Naive thymus-derived CD8-positive, alpha-beta T cell (primary cell): ENCODE measurements at places on chromosomes 12 and 14.

GRCh38 chr12:29148911-29149690 lies at the start of gene FAR2:
TSS of gene FAR2 (plus strand) at chr12:29149278. CDS start at chr12:29270450, 121,172 bp downstream.
- no peak for DNase-seq

DNA sequence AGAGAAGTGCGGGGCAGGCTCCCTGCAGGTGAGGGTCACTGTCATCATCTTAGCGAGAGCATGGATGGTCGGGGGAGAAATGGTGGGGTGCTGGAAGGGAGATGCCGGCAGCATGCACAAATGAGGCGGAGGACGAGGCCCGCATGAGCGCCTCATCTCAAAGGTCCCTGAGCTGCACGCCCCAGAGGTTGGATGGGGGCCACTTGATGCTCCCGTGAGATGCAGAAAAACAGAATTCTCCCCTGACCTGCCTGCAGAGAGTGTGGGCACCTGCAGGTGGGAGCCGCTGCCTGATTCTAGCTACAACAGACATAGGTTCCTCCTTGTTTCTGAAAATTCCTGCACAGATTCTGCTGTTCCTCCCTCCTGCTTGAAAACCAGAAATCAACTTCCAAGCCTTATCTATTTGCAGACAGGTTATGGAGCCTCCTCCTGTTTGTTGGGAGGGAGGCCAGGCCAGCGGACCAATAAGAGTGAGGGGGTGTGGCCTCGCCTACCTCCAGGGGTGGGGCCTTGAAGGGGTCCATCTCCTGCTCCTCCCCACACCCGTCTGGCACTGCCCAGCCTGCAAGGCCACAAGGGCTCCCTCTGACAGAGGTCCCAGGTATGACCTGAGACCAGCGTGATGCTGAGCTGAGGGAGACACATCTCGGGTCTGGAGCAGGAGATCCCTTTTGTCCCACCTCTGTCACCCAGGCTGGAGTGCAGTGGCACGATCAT lies 67.2 kb downstream of the KDM2B start:
- no peak for DNase-seq

DNA sequence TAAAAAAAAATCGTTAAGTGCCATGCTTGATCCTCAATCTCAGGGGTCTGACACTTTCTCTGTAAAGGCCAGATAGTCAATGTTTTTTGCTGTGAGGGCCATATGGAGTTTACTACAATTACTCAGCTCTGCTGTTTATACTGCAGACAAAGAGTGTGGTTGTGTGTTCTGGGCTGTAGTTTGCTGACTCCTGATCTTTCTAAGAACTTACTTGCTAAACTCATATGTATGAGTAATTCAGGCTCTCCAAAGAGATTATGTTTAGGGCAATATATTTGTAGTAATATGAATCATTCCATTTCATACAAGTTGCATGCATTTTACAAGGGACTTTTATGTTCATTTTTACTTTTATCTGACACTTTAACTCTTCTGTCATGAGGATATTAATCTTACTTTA lies 188.2 kb downstream of the TMTC2 start:
- DNase-seq: no peak

DNA sequence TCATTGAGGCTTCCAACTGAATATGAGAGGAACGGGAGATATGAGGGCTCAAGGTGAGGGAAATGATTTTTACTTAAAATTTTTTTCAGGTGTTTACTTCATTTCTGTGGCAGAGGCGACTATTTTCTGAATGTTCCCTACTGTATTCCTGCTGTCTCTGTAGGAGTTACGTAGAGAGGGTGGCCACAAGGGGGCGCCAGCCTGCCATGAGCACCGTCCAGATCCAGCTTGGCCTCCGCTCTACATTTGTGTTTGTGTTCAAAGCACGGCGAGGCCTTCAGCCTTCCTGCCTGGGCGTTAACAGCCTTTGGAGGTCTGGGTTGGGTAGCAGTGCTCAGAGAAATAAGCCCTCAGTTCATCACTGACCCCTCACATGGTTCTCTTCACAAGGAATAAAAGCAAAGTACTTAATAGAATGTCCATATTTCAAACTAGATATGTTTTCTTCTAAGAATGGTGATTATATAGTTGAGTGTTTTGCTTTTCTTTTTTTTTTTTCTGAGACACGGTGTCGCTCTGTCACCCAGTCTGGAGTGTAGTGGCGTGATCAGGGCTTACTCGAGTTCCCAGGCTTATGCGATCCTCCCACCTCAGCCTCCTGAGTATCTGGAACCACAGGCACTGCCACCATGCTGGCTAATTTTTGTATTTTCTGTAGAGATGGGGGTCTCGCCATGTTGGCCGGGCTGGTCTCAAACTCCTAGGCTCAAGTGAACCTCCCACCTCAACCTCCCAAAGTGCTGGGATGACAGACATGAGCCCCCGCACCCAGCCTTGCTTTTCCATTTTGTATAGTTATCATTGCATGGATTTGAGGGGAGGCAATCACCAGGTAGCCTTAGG lies 22.3 kb downstream of the CKB start:
- peak; percentile 72 for DNase-seq

DNA sequence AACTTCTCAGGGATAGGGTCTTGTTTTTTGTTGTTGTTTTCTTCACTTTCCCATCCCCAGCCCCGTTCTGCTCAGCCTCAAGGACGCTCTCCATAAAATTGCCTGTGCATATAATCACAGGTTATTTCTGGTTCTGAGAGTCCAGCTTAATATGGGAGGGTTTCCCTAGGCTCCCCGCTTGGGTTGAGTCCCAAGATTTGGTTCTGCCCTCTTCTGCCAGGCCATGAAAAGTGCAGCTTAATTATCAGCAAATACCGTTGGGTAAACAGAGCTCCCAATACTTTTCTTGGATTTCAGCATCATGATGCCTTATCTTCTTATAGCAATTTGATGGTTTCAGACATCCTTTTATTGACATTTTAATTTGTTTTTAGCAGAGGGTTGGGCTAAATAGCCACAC lies 75.6 kb downstream of the GRIN2B start:
- DNase-seq: no peak

DNA sequence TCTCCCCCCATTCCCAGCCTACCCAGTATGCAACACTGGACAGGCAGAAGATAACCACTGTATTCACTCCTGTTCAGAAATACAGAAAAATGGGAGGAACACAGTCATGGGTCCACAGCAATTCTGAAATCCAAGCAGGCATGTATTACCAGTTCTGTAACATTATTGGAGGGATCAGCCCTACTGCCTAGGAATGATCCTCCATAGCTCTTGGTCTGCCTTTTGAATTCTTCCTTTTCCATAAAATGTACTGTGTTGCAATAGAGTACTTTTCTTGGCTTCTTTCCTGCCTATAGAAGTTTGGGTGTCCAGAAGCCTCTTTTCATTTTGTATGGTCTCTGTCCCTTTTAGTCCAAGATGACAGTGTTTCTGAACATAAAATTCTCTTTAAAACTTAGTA lies 46.5 kb downstream of the SPATS2 start:
- no peak for DNase-seq

- no peak for DNase-seq
These were observed 379.1 kb downstream of the SEC23A start for GRCh38 chr14:38723959-38724358.

DNA sequence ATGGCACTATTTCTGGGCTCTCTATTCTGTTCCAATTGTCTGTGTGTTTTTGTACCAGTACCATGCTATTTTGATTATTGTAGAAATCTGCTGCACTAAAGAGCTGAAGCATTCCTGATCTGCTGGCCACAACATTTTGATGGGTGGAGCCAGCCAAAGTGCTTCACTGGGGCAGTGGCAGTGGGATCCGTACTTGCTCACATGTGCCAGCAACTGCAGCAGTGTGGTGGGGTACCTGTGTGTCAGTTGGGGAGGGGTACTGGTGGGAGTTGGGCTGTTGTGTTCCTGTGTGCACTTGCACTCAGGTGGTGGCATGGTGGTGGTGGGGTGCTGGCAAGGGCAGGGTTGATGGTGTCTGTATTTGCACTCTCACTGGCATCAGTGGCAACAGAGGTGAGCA lies 204.6 kb upstream of the ALG10 start:
- DNase-seq: no peak

- DNase-seq: no peak
These were observed 250.5 kb downstream of the DPF3 start for GRCh38 chr14:72643317-72643801.

- DNase-seq: no peak
These were observed 1.2 kb downstream of the GALNT4 start for GRCh38 chr12:89523393-89523792.

- DNase-seq: no peak
These were observed 8.9 kb downstream of the SLC7A8 start for GRCh38 chr14:23174296-23175184.

DNA sequence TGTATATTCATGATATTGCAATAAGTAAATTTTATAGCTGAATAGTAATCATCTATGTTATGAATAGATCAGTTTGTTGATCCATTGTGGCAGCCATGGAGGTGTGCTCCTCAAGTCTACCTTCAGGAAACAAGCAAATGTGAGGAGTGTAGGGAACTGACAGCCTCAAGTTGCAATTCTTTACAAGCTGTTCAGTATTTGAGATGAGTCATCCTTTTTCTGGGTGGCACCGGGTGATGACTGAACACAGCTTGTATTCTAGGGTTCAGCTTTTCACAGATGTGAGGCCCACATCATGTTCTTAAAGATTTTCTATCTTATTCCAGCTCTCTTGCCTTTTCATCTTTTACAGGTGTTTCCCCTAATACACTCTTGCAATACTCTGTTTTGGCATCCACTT lies 452.4 kb downstream of the KCNH5 start:
- no peak for DNase-seq

GRCh38 chr14:63204407-63205043 lies at the start of gene RHOJ:
TSS of gene RHOJ (plus strand) at chr14:63204443. CDS start at chr14:63204870, 427 bp downstream.
- no peak for DNase-seq

GRCh38 chr12:127559349-127560040 lies 707.5 kb upstream of the TMEM132C start:
- DNase-seq: no peak

DNA sequence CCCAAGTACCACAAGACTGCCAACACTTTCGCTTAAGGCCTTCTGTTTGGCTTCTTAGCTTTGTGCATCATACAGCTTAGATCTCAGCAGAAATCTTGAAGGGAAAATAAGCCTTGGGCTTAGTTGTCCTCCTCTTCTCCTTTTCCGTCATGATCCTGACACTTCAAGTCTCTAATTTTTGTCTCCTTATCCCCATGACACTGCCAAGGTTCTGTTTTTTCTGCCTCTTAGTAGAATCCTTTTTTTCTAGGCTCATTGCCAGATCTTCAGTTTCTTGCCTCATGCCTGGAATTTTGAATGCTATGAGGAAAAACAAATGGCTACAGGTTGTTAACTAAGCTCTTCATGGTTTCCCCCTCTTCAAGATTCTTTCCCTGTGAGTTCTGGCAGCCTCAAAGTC lies 450.4 kb downstream of the LRFN5 start:
- DNase-seq: no peak

DNA sequence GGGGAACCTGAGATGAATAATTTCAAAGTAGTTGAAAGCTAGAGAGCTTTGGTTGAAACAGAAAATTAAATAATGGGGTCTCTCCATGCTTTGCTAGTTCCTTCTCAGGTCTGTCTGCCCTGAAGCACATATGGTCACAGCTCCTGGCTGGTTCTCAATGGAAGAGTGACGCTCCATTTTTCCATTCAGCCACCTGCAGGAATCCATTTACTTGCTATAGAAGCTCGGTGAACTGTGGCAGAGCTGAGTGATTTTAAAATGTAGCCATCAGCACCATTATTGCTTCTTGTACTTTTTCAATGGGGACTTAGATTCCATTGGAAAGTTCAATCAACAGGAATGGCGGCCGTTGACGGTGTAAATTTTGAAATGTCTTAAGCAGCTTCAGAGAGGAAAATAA lies 525.2 kb downstream of the GLT1D1 start:
- no peak for DNase-seq

- no peak for DNase-seq
These were observed 54.5 kb downstream of the C12orf75 start for GRCh38 chr12:105384916-105385535.

DNA sequence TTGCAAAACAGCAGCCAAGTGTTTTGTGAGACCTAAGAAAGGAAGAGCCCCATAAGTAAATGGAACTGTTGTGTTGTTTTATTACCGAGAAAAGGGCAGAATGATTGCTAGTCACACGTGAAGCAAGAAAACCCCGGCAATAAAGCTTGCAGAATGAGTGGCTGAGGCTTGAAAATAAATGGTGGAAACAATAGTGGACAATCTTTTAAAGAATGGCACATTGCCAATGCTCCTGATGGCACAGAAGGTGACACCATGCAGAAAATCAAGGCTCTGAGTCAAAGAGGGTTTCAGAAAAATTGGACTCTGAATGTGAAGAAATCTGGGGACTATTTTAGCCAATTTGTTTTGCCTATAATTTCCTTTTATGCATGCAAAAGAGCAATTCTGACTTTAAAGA lies 4.0 kb upstream of the AQP2 start:
- DNase-seq: no peak

- no peak for DNase-seq
These were observed 6.0 kb upstream of the RNASE6 start for GRCh38 chr14:20775043-20775442.

DNA sequence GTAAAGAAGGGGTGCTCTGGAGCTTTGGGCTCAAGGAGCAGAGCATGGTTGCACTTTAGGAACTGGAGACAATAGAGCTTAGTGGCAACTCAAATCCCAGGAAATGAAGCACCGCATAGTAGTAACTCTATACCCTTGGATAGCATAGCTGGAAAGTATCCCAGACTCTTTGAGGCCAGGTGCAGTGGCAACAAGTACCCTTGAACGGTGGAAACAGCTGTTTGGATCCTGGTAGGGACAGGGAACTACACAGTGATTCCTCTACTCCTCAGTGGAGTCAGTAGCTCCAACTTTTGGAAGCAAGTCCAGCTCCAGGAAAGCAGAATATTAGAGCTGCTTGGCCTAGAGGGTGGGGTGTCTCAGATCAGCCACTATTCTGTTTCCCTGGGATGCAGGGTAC lies 129.0 kb upstream of the WSCD2 start:
- DNase-seq: no peak

GRCh38 chr14:95503365-95504134 lies 12.9 kb downstream of the SYNE3 start:
- DNase-seq: no peak

- no peak for DNase-seq
These were observed 832 bp upstream of the CACNA2D4 start for GRCh38 chr12:1919284-1919683.

DNA sequence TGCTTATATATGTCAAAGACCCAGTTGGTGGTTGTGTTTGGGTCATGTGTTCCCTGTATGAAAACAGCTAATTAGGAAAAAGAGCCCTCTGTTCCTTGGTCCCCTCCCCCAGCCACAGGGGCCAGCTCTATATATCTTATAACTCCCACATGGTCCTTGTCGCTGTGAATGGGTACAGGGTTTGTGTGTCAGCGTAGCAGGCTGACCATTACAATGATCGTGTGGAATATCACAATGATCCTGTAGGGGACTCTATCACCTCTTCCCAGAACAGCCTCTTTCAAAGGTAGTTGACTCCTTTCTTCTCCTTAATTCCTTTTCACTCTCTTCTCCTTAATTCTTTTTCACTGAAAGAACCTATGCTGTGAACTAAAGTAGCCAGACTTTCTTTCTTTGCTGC lies 51.6 kb upstream of the RIC8B start:
- no peak for DNase-seq

DNA sequence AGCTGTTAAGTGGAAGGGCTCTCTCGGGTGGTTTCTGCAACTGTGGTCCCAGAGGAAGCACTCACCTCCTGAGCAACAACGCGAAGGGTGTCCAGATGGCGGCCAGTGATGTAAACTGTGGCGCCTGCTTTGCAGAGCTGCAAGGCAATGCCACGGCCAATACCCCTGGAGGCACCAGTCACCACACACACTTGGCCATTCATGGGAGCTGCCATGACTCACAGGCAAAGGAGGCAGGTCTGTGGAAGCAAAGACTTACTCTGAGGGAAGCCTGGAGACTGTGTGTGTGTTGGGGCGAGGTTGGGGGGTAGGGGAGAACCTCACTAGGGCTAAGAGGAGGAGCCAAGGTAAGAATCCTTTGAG lies 707 bp downstream of the DHRS1 start:
- no peak for DNase-seq

GRCh38 chr14:81681541-81681940 lies 147.9 kb upstream of the SEL1L start:
- DNase-seq: no peak
